ENCODE measurements at places on chromosomes 3 and 15. TPM values are rescaled to one million over a fixed set of nuclear protein-coding genes. Genes with fewer than 3 reads are reported as not detected.

The PPM1L gene
- total RNA-seq: 43.2 TPM

The CORO2B gene
- not detected for total RNA-seq

The GNAT1 gene
- total RNA-seq: not detected

DNA sequence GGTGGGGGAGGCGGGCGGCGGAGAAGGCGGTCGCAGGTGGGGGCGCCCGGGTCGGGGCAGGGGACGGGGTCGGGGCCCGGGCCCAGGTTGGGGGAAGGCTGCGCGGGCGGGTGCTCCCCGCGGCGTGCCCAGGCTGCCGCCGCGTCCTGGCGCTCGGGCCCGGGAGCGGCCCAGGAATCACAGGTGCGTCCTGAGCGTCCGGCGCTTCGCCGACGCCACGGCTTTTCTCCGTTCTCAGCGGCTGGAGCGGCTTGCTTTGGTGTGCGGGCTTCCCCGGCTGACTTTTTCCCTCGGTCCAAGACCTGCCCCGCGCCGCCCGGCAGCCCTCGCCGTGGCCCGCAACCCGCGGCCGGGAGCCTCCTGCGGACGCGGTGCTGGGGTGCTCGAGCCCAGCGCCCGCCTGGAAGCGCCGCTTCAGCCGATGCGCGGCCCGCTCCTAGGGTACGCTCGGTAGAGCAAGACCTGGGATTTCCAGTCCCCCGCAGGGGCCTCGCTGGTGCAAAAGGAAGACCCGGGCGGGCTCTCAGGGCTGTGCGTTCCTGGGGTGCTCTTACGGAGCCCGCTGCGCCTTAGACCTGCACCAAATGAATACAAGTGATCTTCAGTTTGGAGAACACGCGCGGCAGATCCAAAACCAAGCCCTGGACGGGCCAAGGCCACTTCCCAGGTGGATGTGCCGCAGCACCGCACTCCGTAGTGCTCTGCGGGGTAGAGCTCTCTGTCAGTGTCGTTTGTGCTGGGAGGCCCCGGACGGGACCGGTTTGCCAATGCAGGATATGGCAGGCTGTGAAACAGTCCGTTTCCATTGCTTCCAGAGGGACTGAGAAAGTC, 639 bp downstream of the NIPA1 start:
- H3K4me1 ChIP-seq: peaks cover 12% of the 10 kb centered on the region
- peaks cover 6% of the 10 kb centered on the region for H3K36me3 ChIP-seq
- peak overlapping the region; percentile 91 for H3K27ac ChIP-seq

- no peaks in the 10 kb centered on the region for H3K27me3 ChIP-seq
- H3K4me1 ChIP-seq: no peaks in the 10 kb centered on the region
- DNase-seq: no peak
- no peak overlapping the region for H3K27ac ChIP-seq
- H3K4me3 ChIP-seq: no peak overlapping the region
- H3K36me3 ChIP-seq: no peaks in the 10 kb centered on the region
Measured at GRCh38 chr15:68646696-68647095, 67.9 kb downstream of the CORO2B start.

- no peaks in the 10 kb centered on the region for H3K27me3 ChIP-seq
- peaks cover 9% of the 10 kb centered on the region for H3K4me1 ChIP-seq
- H3K36me3 ChIP-seq: no peaks in the 10 kb centered on the region
Measured at GRCh38 chr3:113166719-113167492, 44.5 kb upstream of the BOC start.

The CD86 gene
- 16.9 TPM for total RNA-seq

The XCR1 gene
- total RNA-seq: not detected

GRCh38 chr3:61371123-61371522, 119.9 kb upstream of the FHIT start:
- no peak overlapping the region for H3K27ac ChIP-seq
- no peaks in the 10 kb centered on the region for H3K4me1 ChIP-seq
- DNase-seq: peak; percentile 41

GRCh38 chr3:38039101-38039898, at the start of gene DLEC1:
Gene DLEC1 (plus strand): TSS chr3:38039208. CDS start chr3:38039226, 18 bp downstream.
- peak within 1 kb of the TSS; percentile 37 for H3K27ac ChIP-seq
- peaks cover 15% of the 10 kb centered on the region for H3K4me1 ChIP-seq
- H3K4me3 ChIP-seq: peak within 1 kb of the TSS; percentile 52
- H3K36me3 ChIP-seq: no peaks in the 10 kb centered on the region
- DNase-seq: peak; percentile 92
- no peaks in the 10 kb centered on the region for H3K27me3 ChIP-seq

The KY gene
- total RNA-seq: not detected

DNA sequence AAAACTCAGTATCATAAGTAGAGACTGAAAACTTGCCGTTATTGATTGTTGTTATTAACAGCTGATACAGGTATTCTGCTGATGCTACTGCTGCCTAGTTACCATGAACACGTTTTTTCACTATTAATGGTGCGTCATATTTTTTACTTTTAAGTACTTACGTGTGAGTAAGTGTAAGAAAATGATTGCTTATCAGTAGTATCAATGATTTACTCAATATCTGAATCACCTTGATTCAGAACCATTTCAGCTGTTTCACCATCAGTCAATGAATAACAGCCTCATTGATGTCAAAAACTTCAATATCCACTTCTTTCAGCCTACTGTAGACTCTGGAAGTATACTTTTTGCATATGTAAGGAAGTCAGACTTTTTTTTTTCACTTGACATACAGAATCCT, 4.7 kb downstream of the CCR8 start:
- no peak overlapping the region for H3K4me3 ChIP-seq
- H3K4me1 ChIP-seq: no peaks in the 10 kb centered on the region
- no peak overlapping the region for H3K27ac ChIP-seq
- no peak for DNase-seq
- H3K27me3 ChIP-seq: no peaks in the 10 kb centered on the region

DNA sequence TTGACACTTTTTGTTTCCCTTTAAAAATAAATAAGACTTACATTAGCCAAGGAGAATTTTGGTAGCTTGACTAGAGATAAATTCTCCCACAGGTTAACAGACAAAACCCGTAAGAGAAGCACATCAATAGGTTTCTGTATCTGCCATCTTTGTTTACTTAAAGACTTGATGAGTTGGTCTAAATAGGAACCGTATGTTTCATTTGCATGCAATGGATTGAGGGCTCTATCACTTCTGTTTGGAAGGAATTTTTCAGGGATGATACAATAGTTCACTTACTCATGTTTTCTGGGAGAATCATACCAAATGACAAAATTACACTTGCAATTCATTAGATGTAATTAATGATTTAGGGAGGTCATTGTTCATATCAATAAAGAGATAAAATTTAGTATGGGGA, 631.5 kb upstream of the NR2F2 start:
- no peak overlapping the region for H3K4me3 ChIP-seq
- no peaks in the 10 kb centered on the region for H3K27me3 ChIP-seq
- H3K36me3 ChIP-seq: no peaks in the 10 kb centered on the region
- H3K27ac ChIP-seq: no peak overlapping the region
- no peak for DNase-seq
- no peaks in the 10 kb centered on the region for H3K4me1 ChIP-seq

The SEC62 gene
- 12.1 TPM for total RNA-seq

- H3K36me3 ChIP-seq: no peaks in the 10 kb centered on the region
- no peaks in the 10 kb centered on the region for H3K27me3 ChIP-seq
- no peak overlapping the region for H3K27ac ChIP-seq
- peaks cover 13% of the 10 kb centered on the region for H3K4me1 ChIP-seq
- DNase-seq: no peak
Measured at GRCh38 chr3:30747771-30748281, 141.4 kb downstream of the TGFBR2 start.

The DCLK3 gene
- total RNA-seq: not detected

DNA sequence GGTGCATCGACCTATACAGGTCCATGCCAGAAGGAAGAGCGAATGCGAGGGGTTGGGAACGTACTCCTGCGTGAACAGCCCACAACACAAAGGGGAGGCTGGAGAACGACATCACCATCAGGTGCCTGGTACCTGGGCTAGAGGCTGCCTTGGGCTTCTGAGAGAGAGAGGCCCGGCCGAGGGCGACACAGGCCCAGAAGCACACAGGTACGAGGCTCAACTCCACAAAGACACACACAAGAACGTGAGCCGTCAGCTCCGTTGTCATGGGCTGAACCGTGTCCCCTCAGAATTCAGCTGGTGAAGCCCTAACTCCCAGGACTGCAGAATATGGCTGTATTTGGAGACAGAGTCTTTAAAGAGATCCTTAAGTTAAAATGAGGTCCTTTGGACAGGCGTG, 134.3 kb downstream of the ATP10A start:
- H3K27ac ChIP-seq: no peak overlapping the region
- no peaks in the 10 kb centered on the region for H3K4me1 ChIP-seq
- H3K27me3 ChIP-seq: no peaks in the 10 kb centered on the region
- no peak for DNase-seq

- H3K27ac ChIP-seq: no peak overlapping the region
- DNase-seq: peak; percentile 69
- H3K4me1 ChIP-seq: no peaks in the 10 kb centered on the region
- H3K4me3 ChIP-seq: no peak overlapping the region
Measured at GRCh38 chr3:34683851-34684250, 885.4 kb downstream of the PDCD6IP start.

GRCh38 chr15:65042776-65043327, 2.3 kb upstream of the SLC51B start:
- H3K27ac ChIP-seq: peak overlapping the region; percentile 27
- H3K27me3 ChIP-seq: no peaks in the 10 kb centered on the region
- no peaks in the 10 kb centered on the region for H3K36me3 ChIP-seq
- peak; percentile 13 for DNase-seq
- no peak overlapping the region for H3K4me3 ChIP-seq

The SPATA12 gene
- not detected for total RNA-seq

The DAZL gene
- total RNA-seq: not detected

- no peak for DNase-seq
- no peak overlapping the region for H3K27ac ChIP-seq
- no peaks in the 10 kb centered on the region for H3K4me1 ChIP-seq
- no peaks in the 10 kb centered on the region for H3K27me3 ChIP-seq
- H3K4me3 ChIP-seq: no peak overlapping the region
Measured at GRCh38 chr3:148266341-148266740, 431.4 kb upstream of the AGTR1 start.
